ENCODE measurements at places on chromosomes 3 and 15. TPM values are rescaled to one million over a fixed set of nuclear protein-coding genes. Genes with fewer than 3 reads are reported as not detected.

The DCUN1D1 gene
- total RNA-seq, result 44.4 TPM

- no peak for DNase-seq
Measured at GRCh38 chr15:76429661-76430060, 93.1 kb downstream of the ISL2 start.

The PLA2G4E gene
- total RNA-seq, result not detected

DNA sequence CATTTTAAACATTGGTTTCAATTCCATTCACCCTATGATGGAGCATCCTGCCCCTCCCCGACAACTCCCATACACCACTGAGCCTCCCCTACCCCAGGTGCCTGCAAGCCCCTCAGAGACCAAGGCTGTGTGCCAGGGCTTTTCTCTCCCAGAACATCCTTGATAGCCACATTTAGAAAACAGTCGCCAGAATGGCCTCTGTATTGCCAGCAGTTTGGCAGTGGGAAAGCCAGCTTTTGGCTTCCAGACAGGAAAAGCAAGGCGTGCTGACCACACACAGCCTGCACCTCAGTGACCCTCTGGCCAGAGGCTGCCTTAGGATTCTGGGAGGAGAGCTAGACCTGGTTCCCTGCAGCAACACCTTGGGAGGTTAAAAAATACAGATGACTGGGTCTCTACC, 18.2 kb upstream of the HRH1 start:
- no peak for DNase-seq

- no peak for DNase-seq
Measured at GRCh38 chr3:183477801-183478456, 49.5 kb upstream of the MCF2L2 start.

- DNase-seq, result no peak
Measured at GRCh38 chr15:70503798-70504298, 259.5 kb downstream of the UACA start.

GRCh38 chr3:177484926-177485325, 287.6 kb upstream of the TBL1XR1 start:
- no peak for DNase-seq

The LDHAL6B gene
- not detected for total RNA-seq

The GOLGA6D gene
- total RNA-seq, result not detected
